ENCODE measurements at places on chromosomes 12 and 14.
A peak's percentile ranks its signal among the peaks of the same experiment; 100 is the strongest.

- DNase-seq, result no peak
Measured at GRCh38 chr12:34334953-34335743, 312.9 kb downstream of the ALG10 start.

DNA sequence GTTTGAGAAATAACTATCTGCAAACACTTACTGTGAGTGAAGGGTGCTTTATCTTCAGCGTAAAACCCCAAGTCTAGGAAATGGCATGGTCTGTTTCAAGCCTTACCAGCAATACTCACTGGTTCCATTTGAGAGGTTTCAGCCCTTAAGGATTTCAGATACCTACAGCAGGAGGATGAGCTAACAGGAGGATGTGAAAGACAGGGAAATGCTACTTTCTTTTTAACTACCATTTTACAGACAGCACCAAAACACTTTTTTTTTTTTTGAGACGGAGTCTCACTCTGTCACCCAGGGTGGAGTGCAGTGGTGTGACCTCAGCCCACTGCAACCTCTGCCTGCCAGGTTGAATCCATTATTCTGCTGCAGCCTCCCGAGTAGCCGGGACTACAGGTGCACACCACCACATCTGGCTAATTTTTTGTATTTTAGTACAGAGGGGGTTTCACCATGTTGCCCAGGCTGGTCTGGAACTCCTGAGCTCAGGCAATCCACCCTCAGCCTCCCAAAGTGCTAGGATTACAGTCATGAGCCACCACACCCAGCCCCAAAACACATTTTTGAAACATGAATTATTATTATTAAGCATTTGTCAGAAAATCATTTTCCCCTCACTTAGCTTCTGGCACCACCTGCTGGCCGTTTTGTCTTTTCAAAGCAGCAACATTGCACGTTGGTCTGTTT, 4.6 kb downstream of the MTRFR start:
- DNase-seq, result peak; percentile 71

- peak; percentile 28 for DNase-seq
Measured at GRCh38 chr12:50257236-50258166, 25.8 kb downstream of the LIMA1 start.

GRCh38 chr14:52769887-52770286, 21.5 kb downstream of the GNPNAT1 start:
- DNase-seq, result no peak

GRCh38 chr12:79932357-79932756, 2.5 kb downstream of the PPP1R12A start:
- DNase-seq, result no peak

DNA sequence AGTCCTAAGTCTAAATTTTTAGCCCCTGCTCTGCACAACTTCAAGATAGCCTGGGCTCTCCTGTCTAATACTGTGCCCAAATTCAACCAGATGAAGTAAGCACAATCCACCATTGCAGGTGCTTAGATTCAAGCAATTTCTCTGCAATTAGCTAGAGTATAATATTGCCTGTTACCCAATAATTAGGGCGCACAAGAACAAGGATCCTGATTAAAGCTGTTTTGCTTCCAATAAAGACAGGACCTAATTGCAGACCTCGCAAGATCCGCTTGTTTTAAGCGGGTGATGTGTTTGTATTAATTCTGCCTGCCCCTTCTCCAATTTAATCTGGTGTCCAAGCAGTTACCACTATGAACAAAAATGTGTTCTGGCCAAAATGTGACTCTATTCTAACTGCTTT, 1268.9 kb upstream of the TMEM132C start:
- no peak for DNase-seq

GRCh38 chr12:115222220-115222619, 538.2 kb upstream of the TBX3 start:
- no peak for DNase-seq

- DNase-seq, result no peak
Measured at GRCh38 chr12:57016348-57016747, at the start of gene TAC3. TSS of gene TAC3 (minus strand) at chr12:57016529. CDS start at chr12:57015797, 732 bp downstream.

DNA sequence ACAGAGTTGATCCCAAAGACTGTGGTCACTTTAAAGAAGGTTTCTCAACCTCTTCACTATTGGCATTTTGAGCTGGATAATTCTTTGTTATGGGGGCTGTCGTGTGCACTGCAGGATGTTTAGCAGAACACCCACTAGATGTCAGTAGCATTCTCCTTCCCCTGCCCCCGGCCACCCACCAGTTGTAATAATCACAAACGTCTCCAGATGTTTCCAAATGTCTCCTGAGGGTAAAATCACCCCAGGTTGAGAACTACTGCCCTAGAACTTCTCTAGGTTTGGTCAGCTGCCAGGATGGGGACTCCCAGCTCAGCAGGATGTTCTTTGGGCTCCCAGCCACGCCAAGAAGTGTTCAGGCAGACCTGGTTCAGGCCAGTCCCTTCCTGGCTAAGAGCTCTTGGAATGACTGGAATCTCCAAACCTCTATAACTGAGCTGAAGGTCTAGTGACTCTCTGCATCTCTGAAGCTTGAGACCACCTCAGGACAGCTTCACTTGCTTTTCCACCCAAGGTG, 12.5 kb upstream of the AJUBA start:
- peak; percentile 60 for DNase-seq

DNA sequence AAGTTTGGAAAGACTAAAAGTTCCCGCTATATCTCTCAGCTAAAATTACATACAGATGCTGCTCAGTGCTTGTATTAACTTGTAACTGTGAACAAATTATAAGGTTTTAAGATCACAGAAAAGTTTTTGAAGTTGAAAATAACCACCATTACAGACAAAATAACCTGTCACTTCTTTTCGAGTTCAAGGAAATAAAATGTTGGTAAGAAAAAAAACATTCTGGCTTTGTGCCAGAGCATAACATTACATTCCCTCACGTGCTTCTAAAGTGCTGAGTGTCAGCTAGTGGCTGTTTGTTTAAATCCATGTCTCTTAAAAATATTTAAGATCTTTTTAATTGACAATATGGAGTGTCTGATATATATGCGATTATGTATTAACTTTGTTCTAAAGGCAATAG, 27.2 kb upstream of the ADAMTS20 start:
- no peak for DNase-seq

GRCh38 chr12:96846293-96846692, 60.8 kb upstream of the NEDD1 start:
- no peak for DNase-seq

All from OCI-LY7 (cell line).